RCC 7860 (cell line): ENCODE measurements at places on chromosomes 16 and 17.
A peak's percentile ranks its signal among the peaks of the same experiment; 100 is the strongest.

DNA sequence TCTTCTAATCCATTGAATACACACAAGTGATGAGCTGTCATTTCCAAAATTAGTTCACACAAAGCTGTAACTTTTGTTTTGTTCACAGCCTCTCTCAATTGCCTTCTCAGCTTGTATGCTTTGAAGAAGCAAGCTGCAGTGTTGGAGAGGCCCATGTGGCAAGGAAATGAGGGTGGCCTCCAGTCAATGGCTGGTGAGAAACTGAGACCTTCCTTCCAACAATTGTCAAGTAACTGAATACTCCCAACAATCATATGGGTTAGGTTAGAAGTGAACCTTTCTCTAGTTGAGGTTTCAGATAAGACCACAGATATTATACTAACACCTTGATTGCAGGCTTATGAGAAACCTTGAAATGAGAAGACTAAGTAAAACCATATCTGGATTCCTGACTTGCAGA is 82.4 kb upstream of the SOX9 start:
- no peak for DNase-seq

- DNase-seq, result no peak
These were observed 15.8 kb downstream of the TMEM98 start for GRCh38 chr17:32943647-32944191.

DNA sequence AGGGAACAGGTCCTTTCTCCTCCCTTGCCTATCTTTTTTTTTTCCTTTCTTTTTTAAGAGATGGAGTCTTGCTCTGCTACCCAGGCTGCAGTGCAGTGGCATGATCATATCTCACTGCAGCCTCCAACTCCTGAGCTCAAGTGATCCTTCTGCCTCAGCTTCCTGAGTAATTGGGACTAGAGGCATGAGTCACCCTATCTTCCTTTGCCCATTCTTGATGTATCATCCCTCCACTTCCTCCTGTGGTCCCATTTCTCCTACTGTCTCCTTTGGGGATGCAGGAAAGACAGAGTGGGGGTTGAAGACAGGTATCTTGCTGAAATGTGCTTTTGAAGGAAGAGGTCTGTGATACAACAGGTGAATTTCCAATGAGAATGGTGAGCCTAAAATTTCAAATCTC is 5.5 kb downstream of the MYO19 start:
- peak; percentile 71 for DNase-seq

GRCh38 chr17:79089720-79090442 is 15.3 kb downstream of the ENGASE start:
- DNase-seq, result no peak

DNA sequence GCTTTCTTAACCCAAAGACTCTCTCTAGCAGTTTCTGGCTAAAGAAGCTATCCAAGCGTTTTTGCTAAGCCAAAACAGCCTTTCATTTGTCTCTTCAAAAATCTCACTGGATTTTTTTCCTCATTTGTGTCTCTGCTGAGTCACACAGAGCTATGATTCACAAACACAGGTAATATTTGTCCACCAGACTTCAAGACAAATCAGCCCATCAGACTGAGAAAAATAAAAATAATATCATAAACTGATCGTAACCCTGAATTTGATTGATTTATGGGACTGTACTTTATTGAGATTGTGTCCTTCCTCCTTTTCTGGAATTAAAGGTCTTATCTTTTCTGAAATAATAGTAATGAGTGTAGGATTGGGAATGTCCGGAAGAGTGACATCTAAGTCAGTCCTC is 25.8 kb downstream of the TRIM16 start:
- no peak for DNase-seq
